NCI-H1436 (cell line): ENCODE measurements at places on chromosomes 6 and 20.

DNA sequence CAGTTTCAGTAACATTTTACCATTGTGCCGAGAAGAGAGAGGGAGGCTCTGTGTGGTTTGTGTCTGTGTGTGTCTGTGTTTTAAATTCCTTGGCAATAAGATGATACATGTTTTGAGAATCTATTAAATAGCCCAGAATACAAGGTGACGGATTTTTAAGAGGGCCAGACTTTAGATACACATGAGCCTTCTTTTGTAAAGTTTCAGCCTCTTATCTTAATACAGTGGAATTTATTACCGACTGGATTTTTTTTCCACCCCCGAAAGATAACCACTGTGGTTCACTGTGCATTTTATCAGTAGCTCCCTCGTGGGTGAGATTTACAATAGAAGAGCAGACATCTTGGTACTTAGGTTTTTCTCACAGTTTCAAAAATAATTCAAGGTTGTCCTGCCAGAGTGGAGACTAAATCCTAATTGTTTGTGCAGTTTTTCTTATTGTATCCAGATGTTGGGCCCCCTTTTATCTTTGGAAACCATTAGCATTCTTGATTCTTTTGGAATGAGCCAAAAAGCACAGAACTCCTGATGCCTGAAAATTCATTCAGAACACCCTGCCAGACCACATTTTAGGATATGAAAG is 49.9 kb downstream of the STK4 start:
- DNase-seq: no peak

DNA sequence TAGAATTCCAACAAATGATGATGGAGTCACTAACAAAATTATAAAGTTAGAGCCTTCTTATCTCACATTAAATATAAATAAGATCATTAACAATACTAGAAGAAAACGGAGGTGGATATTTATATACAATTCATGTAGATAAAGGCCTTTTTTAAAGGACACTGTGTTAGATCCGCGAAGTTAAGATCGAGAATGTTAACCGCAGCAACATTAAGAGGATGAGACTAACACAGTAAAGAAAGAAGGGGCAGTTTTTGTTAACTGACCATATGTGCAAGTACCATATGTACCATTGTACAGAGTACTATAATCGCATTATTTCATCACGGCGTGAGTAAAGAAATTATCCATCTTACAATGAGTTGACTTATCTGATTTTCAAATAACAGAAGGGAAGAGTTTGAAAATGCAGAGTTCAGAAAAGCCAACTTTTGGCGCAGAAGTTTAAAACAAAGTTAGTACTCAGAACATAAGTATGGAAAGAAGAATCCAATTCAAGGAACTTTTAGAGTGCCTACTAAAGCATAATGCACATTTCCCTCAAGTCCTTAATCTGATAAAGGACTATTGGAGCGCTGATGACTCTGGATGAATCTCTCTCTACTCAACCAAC is 1.4 kb downstream of the FBXL4 start:
- no peak for DNase-seq

- no peak for DNase-seq
Observed at GRCh38 chr20:1964659-1965405, 29.0 kb downstream of the PDYN start.

DNA sequence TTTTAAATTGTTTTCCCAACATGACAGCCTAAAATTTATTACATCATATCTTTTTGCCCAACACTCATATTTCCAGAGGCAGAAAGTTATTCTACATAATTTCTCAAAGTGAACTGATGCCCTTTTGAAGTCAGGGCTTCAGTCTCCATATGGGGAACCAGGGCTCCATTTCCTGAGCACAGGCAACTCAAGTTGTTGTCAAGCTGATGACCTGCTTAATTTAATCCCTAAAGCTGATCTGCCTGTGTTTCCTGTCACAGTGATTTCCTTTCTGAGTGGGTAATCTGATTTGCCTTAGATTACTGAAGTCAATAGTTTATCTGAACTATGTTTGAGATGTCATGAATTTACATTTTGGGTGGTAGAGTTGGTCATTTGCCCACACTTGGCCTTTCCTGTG is 932.1 kb upstream of the MANEA start:
- DNase-seq: no peak

DNA sequence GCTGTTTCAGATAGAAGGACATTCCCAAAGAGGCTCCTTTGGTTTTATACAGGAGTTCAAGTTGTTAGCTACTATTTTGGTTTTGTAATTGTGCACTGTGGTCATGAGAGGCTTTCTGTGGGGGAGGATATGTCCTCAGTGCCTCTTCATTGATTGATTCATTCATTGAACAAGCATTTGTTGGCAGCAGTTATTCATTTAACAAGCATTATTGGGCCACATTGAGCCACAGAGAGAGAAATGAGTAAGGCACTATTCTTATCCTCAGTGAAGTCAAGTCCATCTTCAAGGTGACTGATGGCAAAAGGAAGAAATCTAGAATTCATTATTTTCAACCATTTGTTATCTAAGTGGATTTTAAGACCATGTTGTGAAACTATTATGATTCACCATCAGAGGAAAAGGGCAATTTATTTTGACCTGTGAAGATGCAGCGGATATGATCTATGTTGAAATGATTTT is 697.2 kb upstream of the CITED2 start:
- DNase-seq: no peak
